NCI-H1417 treated with DMSO at 0.1 percent for 48 hours (cell line): ENCODE measurements at places on chromosomes 1 and 21.
A peak's percentile ranks its signal among the peaks of the same experiment; 100 is the strongest.

GRCh38 chr1:230236301-230237008, 169.4 kb downstream of the GALNT2 start:
- no peak for DNase-seq

DNA sequence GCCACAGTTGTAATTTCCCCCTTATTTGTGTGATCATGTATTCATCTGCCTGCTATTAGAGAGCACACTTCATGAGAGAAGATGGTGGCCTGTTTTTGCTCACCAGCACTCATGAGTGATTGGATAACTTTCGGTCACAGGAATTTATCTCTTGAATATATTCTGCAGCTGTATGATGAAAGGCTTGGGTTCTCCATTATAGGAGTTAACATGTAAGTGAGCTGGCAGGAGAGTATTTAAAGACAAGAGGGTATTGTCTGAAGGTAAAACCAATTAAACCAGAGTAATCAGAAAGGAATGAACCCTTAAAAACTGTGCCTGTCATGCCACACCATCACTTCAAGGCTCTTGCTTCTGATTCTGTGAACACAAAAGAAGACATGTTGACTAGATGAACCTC, 574.9 kb upstream of the CAMK1G start:
- no peak for DNase-seq

DNA sequence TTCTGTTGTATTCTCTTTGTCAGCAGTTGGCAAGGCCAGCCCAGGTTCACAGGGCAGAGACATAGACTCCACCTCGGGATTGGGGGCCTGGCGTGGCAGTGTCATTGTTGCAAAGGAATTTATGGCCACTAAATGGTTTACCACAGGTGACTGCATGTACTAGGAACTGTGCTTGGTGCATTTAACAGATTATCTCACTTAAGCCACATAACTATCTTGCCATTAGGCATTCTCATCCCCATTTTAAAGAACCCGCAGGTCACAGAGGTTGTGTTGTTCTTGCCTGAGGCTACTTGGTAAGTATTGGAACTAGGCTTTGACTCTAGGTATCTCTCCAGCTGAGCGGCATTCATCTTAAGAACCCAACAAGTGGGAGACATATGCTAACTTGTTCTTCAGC, 9.7 kb downstream of the TLCD4 start:
- no peak for DNase-seq

- DNase-seq: no peak
Measured at GRCh38 chr21:35212393-35213127, 163.5 kb upstream of the RUNX1 start.

DNA sequence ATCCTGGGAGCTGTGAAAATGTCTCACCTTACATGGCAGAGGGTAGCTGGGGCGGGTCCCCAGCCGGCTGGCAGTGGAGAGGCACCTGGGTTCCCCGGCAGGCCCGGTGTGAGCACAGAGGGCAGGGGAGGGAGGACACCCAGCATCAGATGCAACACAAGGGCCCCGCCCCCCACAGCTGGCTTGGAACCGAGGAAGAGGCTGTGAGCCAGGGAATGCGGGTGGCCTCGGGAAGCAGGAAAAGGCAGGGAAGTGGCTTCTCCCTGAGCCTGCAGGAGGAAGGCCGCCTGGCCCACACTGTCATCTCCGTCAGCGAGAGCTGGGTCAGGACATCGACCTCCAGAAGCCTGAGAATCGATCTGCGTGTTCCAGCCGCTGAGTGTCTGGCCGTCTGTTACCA, 87.3 kb downstream of the SIK1 start:
- DNase-seq: no peak

DNA sequence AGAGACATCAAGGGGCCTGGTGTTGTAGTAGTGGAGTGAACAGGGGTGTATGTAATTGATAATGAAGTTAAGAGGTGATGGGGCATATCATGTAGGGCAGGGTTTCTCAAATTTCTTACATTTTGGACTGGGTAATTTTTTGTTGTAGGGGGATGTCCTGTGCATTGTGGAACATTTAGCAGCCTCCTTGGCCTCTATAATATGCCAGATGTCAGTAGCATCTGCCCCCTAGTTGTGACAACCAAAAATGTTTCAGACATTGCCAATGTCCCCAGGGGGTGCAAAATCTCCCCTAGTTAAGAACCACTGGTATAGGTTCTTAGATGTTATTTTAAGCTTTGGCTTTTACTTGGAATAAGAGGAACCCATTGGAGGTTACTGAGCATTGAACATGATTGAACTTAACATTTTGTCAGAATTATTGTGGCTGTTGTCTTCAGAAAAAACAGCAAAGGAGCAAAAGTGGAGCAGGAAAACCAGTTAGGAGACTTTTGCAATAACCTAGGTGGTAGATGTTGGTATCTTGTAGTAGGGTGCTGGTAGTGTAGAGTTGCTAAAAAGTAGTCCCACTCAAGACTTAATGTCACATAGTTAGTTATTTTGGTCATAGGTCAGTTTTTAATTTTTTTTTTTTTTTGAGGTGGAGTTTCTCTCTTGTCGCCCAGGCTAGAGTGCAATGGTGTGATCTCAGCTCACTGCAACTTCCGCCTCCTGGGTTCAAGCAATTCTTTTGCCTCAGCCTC, 6.2 kb downstream of the ZNF326 start:
- no peak for DNase-seq

GRCh38 chr1:204733289-204733688, 47.8 kb upstream of the LRRN2 start:
- no peak for DNase-seq

GRCh38 chr21:32666258-32666657, 54.1 kb upstream of the CFAP298 start:
- no peak for DNase-seq

- no peak for DNase-seq
Measured at GRCh38 chr1:197066719-197067456, at the start of gene F13B. Gene F13B, minus strand, starts transcription at chr1:197067260. Its CDS starts 37 bp downstream, at chr1:197067223.

- DNase-seq: no peak
Measured at GRCh38 chr1:67214420-67215174, 48.3 kb downstream of the IL23R start.

- no peak for DNase-seq
Measured at GRCh38 chr1:212698467-212699103, 1.1 kb downstream of the BATF3 start.

GRCh38 chr1:66767626-66768025, 15.4 kb downstream of the DYNLT5 start:
- DNase-seq: no peak

DNA sequence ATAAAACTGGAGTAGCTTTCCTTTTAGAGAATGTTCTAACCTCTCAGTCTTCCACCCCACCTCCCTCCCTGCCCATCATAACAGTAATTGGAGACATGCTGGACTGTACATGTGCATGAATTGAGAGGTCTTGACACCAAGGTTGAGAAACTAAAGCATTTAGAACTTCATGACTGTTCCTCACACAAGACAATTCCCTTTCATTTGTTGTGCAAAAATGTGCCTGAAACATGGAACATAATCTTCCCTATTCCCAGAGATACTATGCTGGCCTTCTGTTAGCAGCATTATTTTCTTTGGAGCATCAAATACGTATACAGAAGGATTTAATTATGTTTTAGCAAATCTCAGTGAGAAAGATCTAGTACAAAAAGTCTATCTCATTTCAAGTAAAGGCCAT, 97.5 kb upstream of the KCNE2 start:
- no peak for DNase-seq

- no peak for DNase-seq
Measured at GRCh38 chr1:37752583-37753471, 12.1 kb downstream of the EPHA10 start.

DNA sequence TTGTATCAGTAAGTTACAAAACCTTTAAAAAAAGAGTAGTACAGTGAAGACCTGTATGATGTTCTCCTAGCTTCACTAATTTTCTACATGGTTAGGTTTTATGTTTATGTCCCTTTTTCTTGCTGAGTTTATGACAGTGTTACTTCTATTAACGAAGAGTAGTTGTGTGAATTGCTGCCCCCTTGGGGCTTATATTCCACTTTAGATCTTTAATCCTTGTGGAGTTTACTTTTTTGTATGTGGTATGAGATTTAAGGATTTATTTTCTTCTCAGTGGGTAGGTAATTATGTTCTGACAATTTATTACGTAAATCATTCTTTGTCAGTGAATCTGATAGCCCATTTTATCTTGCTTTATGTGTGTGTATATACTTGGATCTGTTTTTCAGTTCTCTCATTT, 14.8 kb downstream of the KCTD3 start:
- DNase-seq: no peak

GRCh38 chr1:111596499-111596898, 23.1 kb upstream of the RAP1A start:
- DNase-seq: no peak

- DNase-seq: no peak
Measured at GRCh38 chr1:179817789-179818188, 59.8 kb downstream of the TOR1AIP2 start.

DNA sequence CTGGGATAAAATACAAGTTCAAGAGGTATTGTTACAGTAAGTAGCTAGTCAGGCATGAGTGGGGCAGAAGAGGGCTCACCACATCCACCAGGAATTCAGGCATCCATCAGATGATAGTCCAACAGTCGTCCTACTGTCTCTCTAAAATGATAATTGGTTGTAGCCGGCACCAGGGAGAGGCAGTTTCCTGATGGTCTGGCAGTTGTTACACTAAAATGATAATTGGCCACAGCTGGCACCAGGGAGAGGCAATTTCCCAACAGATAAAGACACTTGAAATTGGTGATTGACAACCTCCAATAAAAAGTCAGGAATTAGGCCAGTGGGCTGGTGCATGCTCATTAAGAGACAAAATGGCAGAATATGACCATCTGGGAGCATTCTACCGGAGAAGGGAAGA, 545.8 kb downstream of the AMY1C start:
- peak; percentile 30 for DNase-seq

DNA sequence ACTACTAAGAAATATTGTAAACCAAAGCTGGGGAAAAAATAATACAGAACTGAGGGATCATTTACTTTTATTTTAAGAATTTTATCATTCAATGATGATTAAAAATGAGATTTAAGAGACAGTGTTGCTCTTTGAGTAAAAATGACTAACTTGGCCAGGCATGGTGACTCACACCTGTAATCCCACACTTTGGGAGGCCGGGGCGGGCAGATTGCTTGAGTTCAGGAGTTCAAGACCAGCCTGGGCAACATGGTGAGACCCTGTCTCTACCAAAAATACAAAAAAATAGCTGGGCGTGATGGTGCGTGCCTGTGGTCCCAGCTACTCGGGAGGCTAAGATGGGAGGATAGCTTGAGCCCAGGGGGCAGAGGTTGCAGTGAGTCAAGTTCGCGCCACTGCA, 21.8 kb upstream of the PLEKHO1 start:
- DNase-seq: no peak

GRCh38 chr1:68287241-68287640, 54.9 kb upstream of the WLS start:
- DNase-seq: no peak

DNA sequence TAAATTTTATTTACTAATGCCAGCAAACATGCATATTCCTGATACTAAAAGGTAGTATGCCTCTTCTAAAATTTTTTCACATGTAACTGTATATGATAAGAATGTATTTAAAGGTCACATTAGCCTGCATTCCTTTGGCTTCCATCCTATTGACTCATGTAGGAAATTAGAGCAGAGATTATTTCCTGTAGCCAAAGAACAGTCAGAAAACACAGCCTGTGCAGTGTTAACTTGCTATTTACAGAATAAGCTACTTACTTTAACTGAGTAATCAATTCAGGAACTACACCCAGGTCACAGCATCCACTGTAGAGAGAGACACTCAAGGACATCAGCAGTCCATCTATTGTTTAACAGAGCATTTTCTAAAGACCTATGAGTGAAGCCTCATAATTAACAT, 154.5 kb upstream of the ADGRL4 start:
- DNase-seq: no peak

DNA sequence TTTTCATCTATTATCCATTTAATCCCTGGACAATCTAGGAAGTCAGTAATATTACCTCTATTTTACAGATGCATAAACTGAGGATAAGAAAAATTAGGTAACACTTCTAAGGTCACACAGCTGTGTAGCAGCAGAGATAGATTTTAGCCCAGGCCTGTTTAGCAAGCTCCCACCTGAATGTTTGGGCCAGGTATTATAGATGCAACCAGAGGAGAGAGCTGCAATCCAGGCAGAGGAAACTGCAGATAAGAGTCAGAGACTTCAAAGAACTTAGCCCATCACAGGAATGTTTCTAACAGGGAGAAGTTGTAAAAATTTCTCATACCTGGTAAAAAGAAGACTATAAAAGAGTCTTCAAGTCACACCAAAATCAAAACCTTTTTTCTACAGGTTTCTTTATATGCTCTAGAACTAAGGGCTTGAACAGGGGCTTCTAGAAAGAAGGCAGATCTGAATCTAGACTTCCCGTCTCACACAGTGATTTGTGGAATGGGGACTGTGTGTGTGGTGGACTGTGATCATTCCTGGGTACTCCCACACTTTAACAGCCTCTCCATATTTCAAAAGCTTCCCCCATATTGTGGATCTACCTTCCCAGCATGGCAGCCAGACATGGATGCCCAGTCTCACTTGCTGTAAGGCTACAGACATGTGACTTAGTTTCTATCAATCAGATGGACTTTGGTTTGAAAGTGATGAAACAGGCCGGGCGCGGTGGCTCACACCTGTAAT, 128.7 kb downstream of the TLR5 start:
- DNase-seq: no peak

DNA sequence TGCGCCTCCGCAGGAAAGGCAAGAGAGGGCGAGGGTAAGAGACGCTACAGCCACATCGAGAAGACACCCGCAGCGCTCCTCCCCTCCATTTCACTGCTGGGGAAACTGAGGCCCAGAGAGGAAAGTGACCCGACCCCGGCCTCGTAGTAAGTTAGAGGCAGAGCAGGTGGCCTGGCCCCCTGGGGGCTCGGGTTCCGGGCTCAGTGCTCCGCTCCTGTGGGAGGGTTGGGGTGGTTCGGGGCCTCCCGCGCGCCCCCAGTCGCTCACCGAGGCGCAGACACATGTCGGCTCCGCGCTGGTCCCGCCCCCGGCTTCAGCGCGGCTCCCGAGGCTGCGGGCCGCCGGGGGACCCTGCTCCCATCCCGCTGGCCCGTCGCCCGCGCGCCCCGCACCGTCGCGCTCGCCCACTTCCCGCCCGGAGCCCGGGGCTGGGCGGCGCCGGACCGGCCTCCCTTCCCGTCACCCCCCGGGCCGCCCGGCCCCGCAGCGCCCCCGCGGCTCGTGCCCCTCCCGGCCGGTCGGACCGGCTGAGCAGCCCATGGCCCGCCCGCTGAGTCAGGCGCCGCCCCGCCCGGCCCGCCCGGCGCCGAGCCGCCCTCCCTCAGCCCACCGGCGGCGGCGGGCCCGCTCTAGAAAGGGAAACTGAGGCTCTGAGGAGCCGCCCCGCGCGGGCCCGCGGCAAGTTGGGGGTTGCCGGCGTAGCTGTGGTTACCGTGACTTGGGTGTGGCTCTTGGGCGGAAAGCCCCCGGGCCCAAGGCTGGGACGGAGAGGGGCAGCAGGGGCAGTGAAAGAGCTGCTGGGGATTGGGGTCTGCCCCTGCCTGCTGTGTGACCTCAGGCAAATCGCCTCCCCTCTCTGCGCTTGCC, at the start of gene TMEM54:
Gene TMEM54, minus strand, starts transcription at position 434 of the 867 bp plus-strand sequence. Its CDS starts 151 bp downstream, at position 283.
- no peak for DNase-seq

GRCh38 chr1:206058927-206059292, 5.9 kb downstream of the RHEX start:
- no peak for DNase-seq

GRCh38 chr1:234091876-234092275, 187.4 kb downstream of the SLC35F3 start:
- DNase-seq: no peak

- no peak for DNase-seq
Measured at GRCh38 chr1:116107371-116107770, 3.8 kb upstream of the MAB21L3 start.
